ENCODE measurements at places on chromosomes 1 and 21.

- DNase-seq, result no peak
Observed at GRCh38 chr1:192966073-192966472, 93.1 kb downstream of the UCHL5 start.

DNA sequence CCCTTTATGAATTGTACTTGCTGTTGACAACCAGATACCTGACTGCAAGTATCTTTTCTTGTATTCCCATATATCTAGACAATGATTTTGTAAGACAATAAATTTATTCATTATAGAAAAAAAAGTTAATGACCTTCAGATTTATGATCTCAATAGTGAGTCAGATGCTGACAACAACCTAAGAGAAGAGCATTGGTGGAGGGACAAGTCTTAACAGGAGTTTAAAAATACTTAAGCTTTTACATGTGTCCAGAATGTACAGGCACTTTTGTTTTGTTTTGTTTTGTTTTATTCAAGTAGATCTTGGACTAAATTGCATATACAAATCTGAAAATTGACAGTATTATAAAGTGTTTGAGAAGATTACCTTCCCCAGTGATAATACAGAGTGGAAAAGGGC is 1544.6 kb upstream of the B3GALT2 start:
- no peak for DNase-seq

- DNase-seq, result no peak
Observed at GRCh38 chr1:93437976-93438605, 9.8 kb upstream of the FNBP1L start.

GRCh38 chr1:56491441-56491840 is 87.9 kb downstream of the PLPP3 start:
- DNase-seq, result no peak

DNA sequence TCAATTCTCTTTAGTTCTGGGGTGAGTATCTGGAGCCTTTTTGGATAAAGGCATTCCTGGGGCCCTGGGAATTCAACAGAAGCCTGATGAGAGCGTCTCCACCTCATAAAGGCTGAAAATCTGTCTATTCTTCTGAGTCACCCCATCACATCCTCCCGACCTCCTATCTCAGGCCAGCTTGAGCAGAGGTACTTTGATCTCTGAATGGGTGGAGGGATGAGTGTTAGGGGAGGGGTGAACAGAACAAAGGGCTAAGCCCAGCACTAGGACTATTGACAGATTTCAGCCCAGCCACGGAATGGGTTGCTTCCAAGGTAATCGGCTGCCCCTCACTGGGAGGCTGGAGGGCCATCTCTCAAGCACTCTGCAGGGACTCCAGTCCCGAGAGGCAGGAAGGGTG is 2.5 kb upstream of the MYBPH start:
- DNase-seq, result peak; percentile 77
